ENCODE measurements at places on chromosomes 11 and 22.

- DNase-seq: no peak
Measured at GRCh38 chr11:83024270-83024854, 47.3 kb downstream of the RAB30 start.

GRCh38 chr11:108559340-108559739 is 34.2 kb downstream of the EXPH5 start:
- DNase-seq: peak; percentile 66

DNA sequence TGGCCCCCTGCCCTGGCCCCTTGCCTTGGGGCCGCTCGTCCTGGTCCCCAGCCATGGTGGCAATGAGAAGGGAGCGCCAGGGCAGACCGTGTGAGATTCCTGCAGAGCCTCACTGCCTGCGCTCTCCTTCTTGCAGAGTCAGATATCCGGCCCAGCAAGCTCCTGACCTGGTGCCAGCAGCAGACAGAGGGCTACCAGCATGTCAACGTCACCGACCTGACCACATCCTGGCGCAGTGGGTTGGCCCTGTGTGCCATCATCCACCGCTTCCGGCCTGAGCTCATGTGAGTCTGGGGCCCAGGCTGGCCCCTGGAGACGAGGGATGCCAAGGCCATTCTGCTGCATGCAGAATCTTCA is 114.1 kb downstream of the MICAL2 start:
- DNase-seq: no peak

GRCh38 chr22:20431511-20432192 is 6.0 kb downstream of the SCARF2 start:
- DNase-seq: no peak

DNA sequence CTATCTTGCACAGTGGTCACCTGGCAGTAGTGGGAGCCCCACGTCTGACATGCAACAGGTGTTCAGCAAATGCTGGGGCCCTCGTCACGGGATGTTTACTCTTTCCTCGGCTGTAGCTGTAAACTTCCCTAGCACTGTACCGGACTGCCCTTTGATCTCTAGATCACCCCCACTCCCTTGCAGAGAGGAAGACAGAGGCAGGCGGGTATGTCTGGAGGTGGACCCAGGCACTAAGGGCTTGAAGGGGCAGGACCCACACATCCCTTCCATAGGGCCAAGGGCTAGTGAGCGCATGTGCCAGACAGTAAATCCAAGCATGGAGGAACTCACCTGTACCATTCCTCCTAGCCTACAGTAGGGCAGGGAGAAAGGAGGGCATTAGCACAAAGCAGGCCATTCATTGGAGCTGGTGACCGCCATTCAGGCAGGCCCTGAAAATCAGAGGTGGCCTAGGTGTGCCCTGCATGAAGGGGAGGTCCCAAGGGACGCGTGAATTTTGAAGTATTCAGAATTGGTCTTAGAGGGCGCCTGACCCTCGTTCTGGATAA is 1.9 kb upstream of the SMTN start:
- DNase-seq: no peak

DNA sequence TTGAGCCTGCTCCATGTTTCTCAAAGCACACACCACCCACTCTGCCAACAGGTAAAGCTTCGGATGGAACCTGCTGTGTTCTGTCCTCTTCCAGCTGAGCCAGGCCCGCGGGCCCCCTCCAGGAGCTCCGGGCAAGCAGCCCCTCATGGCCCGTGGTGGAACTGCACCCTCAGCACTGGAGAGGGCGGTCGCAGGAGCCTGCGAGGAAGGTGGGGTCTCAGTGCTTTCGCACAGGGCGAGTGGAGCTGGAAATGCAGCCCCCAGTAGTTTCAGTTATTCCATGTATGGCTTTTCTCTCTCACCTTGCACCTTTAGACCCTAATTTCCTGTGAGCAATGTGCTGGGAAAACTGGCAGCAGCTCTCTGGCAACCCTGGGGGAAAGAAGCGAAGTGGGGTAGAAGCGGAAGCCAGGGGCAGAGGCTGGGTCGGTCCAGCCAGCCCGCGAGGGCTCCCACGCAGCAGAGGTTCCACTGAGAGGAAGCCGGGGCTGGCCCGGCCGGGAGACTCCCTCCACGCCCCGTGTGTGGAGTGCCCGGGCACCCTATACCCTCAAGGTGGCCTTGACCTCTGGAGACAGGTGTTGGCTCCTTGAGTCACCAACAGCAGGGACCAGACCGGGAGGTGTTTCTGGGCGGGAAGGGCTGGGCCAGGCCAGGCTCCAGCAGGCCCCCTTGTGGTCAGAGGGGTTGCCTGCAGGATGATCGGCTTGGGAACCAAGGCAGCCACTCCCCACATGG is 119.9 kb upstream of the TMEM45B start:
- no peak for DNase-seq

GRCh38 chr11:125062931-125063428 is at the start of gene SLC37A2:
Gene SLC37A2, plus strand, starts transcription at chr11:125063305. Its CDS starts 63 bp downstream, at chr11:125063368.
- DNase-seq: peak; percentile 11

GRCh38 chr11:7538031-7538430 is 24.2 kb downstream of the PPFIBP2 start:
- DNase-seq: no peak

- DNase-seq: no peak
Measured at GRCh38 chr11:116233561-116233960, 539.2 kb downstream of the BUD13 start.

DNA sequence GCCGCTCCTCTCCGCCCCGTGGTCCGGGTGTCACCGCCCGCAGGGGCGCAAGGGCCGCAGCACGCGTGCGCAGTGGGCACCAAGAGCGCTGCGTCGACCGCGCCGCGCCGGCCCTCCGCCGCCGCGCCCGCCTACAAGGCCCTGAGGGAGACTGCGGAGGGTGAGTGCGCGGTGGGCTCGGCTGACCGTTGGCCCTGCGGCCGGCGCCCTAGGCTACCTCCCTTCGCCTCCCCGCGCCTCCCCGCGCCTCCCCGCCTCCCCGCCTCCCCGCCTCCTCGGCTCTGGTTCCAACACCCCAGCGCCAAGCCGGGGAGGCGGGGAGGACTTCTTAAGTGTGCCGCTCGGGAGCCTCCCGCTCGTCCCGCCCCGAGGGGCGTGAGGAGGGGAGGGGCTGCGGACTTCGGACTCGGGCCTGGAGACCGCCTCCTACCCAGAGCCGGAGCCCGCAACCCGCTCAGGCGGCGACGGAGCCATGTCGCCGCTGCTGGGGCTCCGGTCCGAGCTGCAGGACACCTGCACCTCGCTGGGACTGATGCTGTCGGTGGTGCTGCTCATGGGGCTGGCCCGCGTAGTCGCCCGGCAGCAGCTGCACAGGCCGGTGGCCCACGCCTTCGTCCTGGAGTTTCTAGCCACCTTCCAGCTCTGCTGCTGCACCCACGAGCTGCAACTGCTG is at the start of gene AQP11:
Gene AQP11 (plus strand): TSS at position 433 of the 673 bp plus-strand sequence. CDS start 40 bp downstream, at position 473.
- DNase-seq: no peak

- no peak for DNase-seq
Measured at GRCh38 chr11:98300719-98301118, 720.0 kb upstream of the CNTN5 start.

GRCh38 chr11:35282221-35282882 is 137.0 kb downstream of the SLC1A2 start:
- no peak for DNase-seq

DNA sequence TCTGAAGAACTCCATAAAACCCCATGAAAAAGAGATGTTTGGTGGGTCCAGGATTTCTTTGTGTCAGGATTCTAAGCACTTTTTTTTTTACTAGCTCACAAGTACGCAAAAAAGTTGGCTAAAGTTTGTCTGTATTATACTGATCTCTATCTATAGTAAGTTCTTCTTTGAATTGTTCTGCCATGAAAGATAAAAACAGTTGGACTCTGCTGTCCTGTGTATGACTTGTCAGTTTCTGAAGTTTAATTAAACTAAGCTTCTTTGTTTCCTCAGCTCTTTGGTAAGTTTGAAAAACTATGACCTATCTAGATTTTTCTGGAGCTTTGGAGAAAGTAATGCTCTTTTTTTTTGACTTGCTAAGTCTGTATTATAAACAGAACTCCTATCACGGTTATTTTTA is 812.2 kb upstream of the LUZP2 start:
- no peak for DNase-seq

DNA sequence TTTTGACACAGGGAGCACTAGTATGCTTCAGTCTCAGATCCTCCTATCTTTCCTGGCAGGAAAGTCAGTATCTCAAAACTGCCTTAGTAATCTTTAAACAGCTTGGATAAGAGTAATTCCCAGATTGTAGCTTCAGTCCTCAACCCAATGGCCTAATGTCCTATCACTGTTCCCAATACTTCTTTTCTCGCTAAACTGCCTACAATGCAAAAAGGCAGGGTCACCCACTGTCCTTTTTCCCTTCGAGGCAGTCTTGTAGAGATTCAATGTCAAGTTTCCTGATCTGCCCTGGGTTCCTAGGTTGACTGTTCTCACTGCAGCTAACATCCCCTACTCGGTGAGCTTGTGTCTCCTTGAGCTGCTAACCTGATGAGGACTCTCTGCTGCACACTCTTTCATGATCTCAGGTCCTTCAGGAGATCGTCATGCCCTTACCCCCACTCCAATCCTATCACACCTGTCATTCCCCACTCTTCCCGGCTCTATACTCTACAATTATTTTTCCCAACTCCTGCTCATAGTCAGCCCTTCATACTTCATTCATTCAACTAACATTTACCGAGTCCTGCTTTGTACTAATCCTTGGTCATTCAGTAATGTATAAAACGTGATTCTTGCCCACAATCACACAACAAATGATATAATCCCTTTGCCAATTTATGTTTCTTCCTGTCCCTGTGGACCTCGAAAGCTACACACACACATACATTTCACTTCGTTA is 904 bp downstream of the C2CD3 start:
- no peak for DNase-seq

GRCh38 chr22:20652582-20652981 is 121.3 kb upstream of the SERPIND1 start:
- DNase-seq: no peak

DNA sequence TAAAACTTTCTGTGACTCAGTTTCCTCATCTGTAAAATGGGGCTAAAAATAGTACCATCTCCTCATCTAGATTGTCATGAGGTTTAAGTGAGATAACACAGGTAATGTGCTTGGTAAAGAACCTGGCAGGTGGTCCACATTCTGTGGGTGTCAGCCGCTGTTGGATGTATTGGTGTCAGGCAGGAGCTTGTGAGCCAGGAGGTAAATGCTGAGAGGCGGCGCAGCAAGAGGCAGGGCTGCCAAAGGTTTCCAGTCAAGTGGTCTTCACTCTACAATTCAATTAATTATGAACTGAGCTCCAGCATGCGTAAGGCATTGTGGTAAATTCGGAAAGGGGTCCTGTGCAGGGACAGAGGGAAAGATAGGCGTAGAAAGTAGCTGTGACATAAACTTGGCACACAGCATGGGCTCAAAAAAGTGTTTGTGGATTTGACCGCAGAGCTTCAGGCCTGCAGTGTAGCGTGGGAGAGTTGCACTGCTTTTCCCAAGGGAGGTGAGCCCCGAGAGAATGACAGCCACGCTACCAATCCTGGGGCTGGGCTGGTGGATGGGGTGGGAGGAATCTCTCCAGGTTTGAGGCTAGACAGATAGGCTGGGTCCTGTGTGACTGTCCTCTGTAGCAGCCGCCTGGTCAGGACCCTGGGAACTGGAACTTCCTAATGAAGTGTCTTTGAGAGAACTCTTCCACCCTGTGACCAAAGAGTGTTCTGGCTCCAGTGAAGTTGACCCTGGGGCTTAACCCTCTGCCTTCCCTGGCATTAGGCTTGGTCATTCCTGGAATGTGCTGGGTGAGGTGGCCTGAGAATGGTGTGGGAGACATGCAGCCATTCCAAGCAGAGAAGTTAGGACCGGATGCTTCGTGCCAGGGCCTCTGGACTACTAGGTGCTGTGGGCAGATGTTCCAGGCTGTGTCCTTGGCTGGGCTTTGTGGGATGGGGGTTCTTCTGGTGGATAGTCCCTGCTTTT is 122.4 kb downstream of the FEZ1 start:
- DNase-seq: no peak

GRCh38 chr11:16791191-16791961 is 52.9 kb downstream of the C11orf58 start:
- peak; percentile 74 for DNase-seq

DNA sequence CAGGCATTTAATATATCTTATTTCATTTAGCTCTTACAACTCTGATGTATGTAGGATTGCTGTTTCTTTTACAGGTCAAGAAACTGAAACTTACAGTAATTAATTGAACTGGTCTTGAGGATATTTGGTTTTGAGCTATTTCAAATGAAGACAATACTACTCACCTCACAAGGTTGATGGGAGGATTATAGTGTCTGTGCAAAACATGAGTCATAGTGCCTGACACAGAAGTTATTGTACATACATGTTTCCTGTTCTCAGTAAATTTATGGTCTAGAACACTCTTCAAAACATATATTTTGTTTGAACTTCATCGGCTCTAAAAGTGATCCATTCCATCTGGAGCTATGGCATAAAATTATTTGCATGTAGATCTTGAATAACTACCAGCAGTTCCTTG is 61.9 kb downstream of the CECR2 start:
- no peak for DNase-seq

- no peak for DNase-seq
Measured at GRCh38 chr11:39589391-39589790, 1870.1 kb downstream of the LRRC4C start.

- DNase-seq: no peak
Measured at GRCh38 chr22:41687901-41688364, 734 bp downstream of the SNU13 start.

DNA sequence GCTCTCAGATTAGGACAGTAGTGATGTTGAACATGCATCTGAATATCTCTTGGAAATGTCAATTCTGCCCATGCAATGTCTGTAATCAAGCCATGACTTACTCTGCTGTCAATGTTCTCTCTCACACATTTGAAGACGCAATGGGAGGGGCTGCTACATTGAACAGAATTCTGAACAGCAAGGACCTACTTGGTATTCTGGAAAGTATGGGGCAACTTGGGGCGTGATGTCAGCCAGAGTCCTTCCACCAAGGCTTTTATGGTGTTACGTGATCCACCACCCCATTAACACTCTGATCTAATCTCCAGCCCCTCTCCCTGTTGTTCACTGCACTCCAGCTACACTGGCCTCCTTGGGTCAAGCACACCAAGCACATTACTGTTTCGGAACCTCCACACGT is 7.1 kb upstream of the CD59 start:
- no peak for DNase-seq

- DNase-seq: no peak
Measured at GRCh38 chr11:72329526-72329925, 85.5 kb upstream of the PHOX2A start.

GRCh38 chr22:38766076-38766777 is 10.4 kb upstream of the SUN2 start:
- no peak for DNase-seq

DNA sequence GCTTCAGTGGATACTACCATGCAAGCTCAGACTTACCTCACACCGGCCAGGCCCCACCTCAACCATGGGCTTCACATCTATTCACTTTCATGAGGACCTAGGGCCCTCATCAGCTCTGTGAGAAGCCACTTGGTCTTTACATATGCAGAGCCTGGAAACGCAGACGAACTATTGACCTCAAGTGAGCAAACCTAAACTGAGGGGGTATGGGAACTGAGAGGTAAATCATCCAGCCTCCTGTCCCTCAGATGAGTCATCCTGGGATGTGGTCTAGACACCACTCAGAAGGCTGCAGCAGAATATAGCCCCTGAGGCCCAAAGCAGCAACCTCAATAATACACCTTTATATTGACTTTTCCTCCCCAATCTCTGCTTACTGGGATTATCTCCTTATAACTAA is 578.0 kb downstream of the INSC start:
- no peak for DNase-seq

Data from BJ (cell line).